ACHN (cell line): ENCODE measurements at places on chromosomes 16 and 17.

GRCh38 chr17:67491009-67491680 lies 114.1 kb downstream of the PITPNC1 start:
- DNase-seq, result peak; percentile 87

- DNase-seq, result no peak
Measured at GRCh38 chr16:77894162-77894561, 105.8 kb downstream of the VAT1L start.

GRCh38 chr17:77435272-77436057 lies 294.7 kb downstream of the SEC14L1 start:
- no peak for DNase-seq

- no peak for DNase-seq
Measured at GRCh38 chr17:73973586-73974409, 229.7 kb upstream of the RPL38 start.

DNA sequence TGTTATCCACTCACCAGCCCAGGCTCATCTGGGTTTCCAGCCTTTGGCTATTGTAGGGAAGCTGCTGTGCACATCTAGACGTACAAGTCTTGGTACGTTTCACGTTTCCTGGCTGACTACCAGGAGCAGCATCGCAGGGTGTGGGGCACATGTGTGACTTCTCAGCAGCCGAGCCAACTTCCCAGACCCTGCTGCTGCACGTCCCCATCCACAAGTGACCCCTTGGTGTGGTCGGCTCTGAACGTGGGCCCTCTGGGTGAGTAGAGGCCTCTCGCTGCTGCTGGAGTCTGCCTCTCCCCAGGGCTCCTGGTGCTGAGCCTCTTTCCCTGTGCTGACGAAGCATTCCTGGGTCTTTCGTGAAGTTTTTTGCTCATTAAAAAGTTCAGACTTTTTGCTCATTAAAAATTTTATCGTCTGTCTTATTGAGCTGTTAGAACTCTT lies 70.2 kb upstream of the ZNF750 start:
- no peak for DNase-seq

GRCh38 chr16:51418258-51418657 lies 267.2 kb upstream of the SALL1 start:
- no peak for DNase-seq

GRCh38 chr16:87173294-87173893 lies 143.8 kb downstream of the C16orf95 start:
- DNase-seq, result no peak
